HTR-8/SVneo (cell line): ENCODE measurements at places on chromosomes 7 and 10.
A peak's percentile ranks its signal among the peaks of the same experiment; 100 is the strongest.

DNA sequence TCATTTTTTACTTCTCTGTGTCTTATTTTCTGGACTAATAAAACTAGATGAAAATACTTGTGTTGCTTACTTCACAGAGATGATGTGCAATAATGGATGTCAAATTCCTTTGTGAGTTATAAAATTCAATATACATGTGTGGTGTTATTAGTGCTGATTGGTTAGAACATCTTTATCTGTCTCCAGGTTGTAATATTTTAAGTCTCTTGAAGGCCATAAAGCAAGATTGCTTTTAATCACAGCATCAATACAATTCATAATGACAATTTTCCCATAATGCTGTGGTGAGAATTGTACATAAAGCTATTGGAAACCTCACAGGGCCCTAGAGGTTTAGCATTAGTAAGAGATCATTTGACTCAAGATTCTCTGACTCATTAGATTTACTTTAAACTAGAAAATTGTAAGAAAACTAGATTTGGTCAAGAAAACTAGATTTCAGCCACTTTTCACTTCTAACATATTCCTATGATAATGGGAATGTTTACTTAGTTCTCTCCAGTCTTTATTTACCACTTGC, 963.7 kb downstream of the REEP3 start:
- no peak for DNase-seq

- peak; percentile 77 for DNase-seq
These were observed 647 bp upstream of the NACAD start for GRCh38 chr7:45089341-45089891.

- DNase-seq = no peak
These were observed 1.7 kb downstream of the SORCS3 start for GRCh38 chr10:104642658-104643302.

GRCh38 chr10:50400694-50401093, 149.4 kb upstream of the ASAH2 start:
- DNase-seq = no peak

- no peak for DNase-seq
These were observed 25.7 kb upstream of the NDST2 start for GRCh38 chr10:73837072-73837471.

DNA sequence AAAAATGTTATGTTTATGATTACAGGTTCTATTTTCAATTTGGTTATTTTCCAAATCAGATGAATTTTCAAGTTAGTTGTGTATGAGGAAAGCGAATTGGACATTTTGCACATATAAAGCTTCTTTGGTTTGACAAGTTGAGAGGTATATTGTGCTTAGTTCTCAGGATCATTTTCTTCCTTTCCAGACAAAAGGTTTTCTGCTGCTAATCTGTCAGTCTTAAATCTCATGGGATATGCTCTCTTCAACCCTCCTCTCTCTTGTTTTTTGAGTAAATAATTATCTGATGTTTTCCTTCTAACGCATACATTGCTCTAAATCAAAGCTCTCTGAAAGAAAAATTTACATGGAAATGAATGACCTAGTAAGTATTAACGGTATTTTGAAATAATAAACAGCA, 77.9 kb downstream of the PPP1R3A start:
- no peak for DNase-seq
